GM23248 (cell line): ENCODE measurements at places on chromosomes 4 and X. TPM values are rescaled to one million over a fixed set of nuclear protein-coding genes. Genes with fewer than 3 reads are reported as not detected.

CPE gene
- total RNA-seq = 66.9 and 77.9 TPM in 2 replicates

TCEAL7 gene
- total RNA-seq = 8.0 and 17.1 TPM in 2 replicates

CPLX1 gene
- total RNA-seq = not detected in 2 replicates

AFM gene
- not detected in 2 replicates for total RNA-seq

F11 gene
- not detected in 2 replicates for total RNA-seq

GC gene
- total RNA-seq = not detected in 2 replicates

CT45A1 gene
- not detected in 2 replicates for total RNA-seq

SH3RF1 gene
- total RNA-seq = 24.9 and 28.3 TPM in 2 replicates

ZFP42 gene
- total RNA-seq = not detected in 2 replicates

AFP gene
- not detected in 2 replicates for total RNA-seq

IL13RA2 gene
- 9.4 and 11.5 TPM in 2 replicates for total RNA-seq

OTC gene
- total RNA-seq = not detected in 2 replicates

ART3 gene
- not detected in 2 replicates for total RNA-seq
